Caki2 (cell line): ENCODE measurements at places on chromosomes 1 and 21. TPM values are rescaled to one million over a fixed set of nuclear protein-coding genes. Genes with fewer than 3 reads are reported as not detected.

Gene NPPB
- total RNA-seq, result not detected in 2 replicates

Gene IRF2BP2
- total RNA-seq, result 40.0 and 43.2 TPM in 2 replicates

Gene TAL1
- not detected in 2 replicates for total RNA-seq

Gene BNIPL
- not detected in 2 replicates for total RNA-seq

Gene CR1L
- not detected in 2 replicates for total RNA-seq

DNA sequence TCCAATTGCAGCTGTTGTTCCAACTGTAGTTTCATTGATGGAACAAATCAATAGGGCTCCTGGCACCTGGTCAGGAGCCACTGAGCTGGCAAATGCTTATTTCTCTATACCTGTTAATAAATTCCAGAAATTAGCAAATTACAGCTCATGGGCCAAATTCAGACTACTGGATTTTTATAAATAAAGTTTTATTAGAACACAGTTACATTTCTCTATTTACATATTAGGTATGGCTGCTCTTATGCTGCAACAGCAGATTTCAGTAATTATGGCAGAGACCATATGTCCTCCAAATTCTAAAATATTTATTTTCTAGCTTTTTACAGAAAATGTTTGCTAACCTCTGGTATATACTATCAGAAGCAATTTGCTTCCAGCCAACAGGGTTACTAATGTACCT lies 47.8 kb downstream of the DUSP10 start:
- DNase-seq, result no peak

- peak; percentile 51 for DNase-seq
Measured at GRCh38 chr1:16888860-16889816, 6.6 kb upstream of the RNU1-2 start.

DNA sequence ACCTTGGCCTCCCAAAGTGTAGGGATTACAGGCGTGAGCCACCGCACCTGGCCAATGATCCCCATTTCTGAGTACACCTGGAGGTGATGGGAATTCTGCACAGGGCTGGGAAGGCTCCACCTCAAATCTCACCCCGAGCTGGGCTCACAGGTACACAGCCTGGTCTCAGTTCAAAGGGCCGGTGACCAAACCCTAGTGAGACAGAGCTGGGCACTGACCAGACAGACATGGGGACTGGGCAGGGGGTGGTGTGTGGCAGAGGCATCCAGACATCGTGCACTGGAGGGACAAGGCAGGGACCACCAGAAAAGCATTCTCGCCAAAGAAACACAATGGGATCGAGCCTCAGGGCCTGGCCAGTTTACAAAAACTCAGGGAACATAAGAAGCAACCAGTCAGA lies 17.2 kb downstream of the LSS start:
- no peak for DNase-seq
